ENCODE measurements at places on chromosomes 7 and 10.

DNA sequence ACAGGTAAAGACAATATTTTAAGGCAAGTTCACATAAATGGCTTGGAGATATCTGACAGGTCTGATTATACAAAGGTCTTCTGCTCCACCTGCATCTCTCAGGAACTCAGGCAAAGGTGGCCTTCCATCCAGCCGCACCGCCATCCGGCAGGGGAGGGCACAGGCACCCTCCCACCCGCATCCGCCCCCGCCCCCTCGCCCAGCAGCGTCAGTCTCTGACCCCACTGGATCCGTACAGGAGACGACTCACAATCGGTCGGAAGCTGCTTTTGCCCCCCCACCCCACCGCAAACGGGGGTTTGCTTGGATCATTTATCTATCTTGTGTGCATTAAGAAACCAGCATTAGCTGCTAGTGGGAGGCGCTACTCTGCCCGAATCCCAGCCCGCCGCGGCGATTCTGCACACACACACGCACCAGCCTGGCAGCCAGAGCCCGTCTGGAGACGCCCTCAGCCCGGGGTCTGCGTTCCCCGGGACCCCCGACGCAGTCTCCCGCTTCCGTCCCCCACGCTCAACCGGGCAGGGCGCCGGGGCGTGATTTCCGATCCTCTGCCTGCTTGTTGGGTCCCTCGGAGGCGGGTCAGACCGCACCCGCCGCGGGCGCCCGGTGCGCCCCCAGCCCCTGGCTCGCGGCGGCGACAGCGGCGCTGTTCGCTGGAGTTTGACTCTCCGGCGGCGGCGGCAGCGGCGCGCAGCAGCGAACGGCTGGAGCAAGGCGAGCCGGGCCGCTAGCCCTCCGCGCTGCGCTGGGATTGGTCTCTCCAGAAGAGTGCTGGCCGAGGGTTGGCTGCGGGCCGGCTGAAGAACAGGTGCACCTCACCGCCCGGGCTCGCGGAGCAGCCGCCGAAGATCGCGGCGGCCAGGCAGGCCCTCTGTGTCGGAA lies 820 bp upstream of the NRG3 start:
- no peak for DNase-seq

DNA sequence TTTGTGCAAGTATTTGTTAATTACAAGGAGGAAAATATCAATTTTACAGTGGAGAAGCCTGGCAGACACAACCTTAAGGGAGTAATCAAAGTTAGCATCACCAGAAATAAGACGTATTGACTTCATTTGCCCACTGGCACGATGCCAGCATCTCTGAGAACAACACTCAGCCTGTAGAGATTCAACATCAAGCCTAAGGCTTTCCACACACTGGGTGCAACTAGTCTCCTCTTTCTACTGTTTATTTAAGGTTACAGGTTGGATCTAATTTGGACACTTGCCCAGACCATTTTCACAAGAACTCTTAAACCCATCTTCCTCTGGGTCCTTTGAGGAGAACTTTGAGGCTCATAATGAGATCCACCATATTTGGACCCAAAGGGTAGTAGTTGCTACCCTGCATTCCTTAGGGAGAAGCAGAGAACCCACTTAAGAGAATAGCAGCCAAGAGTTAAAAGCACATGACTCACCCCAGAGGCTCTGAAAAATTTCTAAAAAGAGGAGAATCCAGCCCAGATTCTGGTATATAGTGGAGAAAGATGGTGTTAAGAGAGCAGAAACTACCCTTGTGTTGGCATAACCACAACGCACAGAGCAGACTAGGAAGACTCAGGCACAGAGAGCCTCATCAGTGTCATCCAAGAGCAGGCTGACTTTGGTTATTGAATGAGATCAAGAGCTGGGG lies 97.3 kb downstream of the CCDC71L start:
- DNase-seq, result no peak

DNA sequence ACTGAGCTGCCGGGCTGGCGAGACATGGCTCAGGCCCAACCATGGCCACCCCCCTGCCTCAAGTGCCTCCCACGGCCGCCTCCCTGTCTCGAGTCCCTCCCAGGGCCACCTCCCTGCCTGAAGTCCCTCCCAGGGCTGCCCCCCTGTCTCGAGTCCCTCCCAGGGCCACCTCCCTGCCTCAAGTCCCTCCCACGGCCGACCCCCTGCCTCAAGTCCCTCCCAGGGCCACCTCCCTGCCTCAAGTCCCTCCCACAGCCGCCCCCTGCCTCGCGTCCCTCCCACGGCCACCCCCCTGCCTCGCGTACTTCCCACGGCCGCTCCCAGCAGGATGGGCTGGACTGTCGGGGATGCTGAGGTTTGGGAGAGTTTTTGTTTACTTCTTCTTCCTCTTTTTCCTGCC lies 462.5 kb downstream of the PTPRN2 start:
- DNase-seq, result no peak

GRCh38 chr10:34217524-34217923 lies 597.6 kb downstream of the PARD3 start:
- DNase-seq, result no peak

- no peak for DNase-seq
These were observed 26.4 kb upstream of the CCL24 start for GRCh38 chr7:75840029-75840428.

- DNase-seq, result no peak
These were observed 499.0 kb downstream of the TCERG1L start for GRCh38 chr10:130812381-130813148.
